ENCODE measurements at places on chromosomes 2 and 18. TPM values are rescaled to one million over a fixed set of nuclear protein-coding genes. Genes with fewer than 3 reads are reported as not detected.
A peak's percentile ranks its signal among the peaks of the same experiment; 100 is the strongest.

HNMT gene
- 10.6 TPM for total RNA-seq

DNA sequence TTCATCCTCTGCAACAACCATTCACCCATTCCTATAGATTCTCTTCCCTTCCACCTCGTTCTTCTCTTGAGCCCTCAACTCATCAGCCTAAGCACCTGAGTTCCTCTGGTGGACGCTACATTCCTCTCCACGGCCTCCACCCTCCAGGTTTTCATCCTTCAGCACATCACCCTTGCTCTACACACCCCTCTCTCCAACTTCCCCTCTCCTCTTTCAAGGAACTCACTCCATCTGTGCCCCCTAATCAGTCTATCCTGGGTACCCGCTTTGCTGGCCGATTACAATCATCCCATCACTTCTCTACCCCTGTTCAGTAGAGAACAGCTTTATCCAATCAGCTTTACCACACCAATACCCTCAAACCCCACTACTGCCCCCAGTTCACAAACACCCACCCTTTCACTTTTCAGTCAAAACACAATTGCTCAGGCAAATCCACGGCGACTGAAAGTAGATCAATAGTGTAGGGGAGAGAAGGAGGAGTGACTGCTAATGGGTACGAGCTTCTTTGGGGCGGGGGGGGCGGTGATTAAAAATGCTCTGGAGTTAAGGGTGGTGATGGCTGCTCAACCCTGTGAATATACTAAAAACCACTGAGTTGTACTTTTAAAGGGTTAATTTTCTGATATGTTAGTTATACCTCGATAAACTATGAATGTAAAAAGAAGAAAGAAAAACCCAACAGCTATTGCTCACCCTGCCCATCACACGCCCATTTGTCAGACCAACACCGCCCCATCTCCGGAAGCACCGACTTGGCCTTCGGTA lies 857 bp downstream of the DYM start:
- peak overlapping the region; percentile 87 for H3K27ac ChIP-seq
- H3K27me3 ChIP-seq = no peaks in the 10 kb centered on the region
- H3K36me3 ChIP-seq = no peaks in the 10 kb centered on the region
- no peak for DNase-seq
- peaks cover 8% of the 10 kb centered on the region for H3K4me1 ChIP-seq
- H3K4me3 ChIP-seq = peak overlapping the region; percentile 76

DNA sequence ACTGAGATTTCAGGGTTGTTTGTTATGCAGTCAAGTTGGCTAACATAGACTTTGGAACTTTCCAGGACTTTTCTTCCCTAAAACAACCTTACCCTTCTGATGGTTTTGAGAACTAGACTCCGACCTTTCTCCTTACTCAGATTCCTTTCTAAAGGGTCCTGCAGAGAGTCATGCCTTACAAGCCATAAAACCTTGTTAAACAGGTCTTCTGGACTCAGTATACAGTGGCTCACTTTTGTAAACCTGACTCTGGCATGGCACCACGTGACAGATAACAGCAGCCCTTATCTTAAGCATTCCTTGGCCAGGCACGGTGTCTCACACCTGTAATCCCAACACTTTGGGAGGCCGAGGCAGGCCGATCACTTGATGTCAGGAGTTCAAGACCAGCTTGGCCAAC lies 253.2 kb upstream of the RAB6C start:
- no peak overlapping the region for H3K4me3 ChIP-seq
- no peaks in the 10 kb centered on the region for H3K36me3 ChIP-seq
- H3K27me3 ChIP-seq = no peaks in the 10 kb centered on the region
- no peak for DNase-seq
- no peak overlapping the region for H3K27ac ChIP-seq

- H3K36me3 ChIP-seq = no peaks in the 10 kb centered on the region
- H3K27me3 ChIP-seq = no peaks in the 10 kb centered on the region
- H3K27ac ChIP-seq = no peak overlapping the region
- no peak for DNase-seq
- no peaks in the 10 kb centered on the region for H3K4me1 ChIP-seq
Observed at GRCh38 chr2:26448651-26449050, 29.3 kb downstream of the OTOF start.

DNA sequence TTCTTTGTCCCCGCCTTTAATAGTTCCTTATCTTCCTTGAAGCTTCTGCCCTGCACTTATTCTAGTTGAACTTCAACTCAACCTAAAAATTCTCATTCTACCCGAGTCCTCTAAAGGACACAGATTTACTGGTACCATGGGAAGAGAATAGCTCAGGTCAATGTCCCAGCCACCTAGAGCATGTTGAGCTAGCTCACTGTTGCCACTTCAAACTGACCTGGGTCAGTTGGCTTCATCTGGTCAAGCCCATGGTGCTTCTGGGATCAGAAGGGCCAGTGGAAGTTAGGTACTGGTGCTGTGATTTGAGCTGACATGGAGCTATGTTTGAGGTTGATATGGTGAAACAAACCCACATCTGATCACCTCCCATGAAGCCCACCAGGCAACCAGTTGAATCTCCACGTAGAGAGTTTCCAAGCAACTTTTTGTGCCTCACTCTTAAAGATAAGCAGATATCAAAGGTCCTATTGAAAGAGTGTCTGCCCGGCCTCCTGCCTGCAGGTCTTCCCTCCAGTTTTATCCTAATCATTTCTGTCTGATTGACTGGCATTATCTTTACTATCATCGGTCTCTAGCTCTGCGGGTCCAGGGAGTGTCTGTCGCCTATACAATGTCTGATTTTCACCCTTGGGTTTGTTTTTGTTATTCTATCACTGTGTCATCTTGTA lies 17.2 kb downstream of the GREB1 start:
- H3K27ac ChIP-seq = no peak overlapping the region
- H3K4me1 ChIP-seq = no peaks in the 10 kb centered on the region
- DNase-seq = no peak

- no peaks in the 10 kb centered on the region for H3K36me3 ChIP-seq
- no peak overlapping the region for H3K27ac ChIP-seq
- no peaks in the 10 kb centered on the region for H3K27me3 ChIP-seq
- no peak overlapping the region for H3K4me3 ChIP-seq
Observed at GRCh38 chr2:363824-364470, 76.1 kb upstream of the ALKAL2 start.

Measured in esophagus squamous epithelium (tissue), 5 donors.